ENCODE measurements at places on chromosomes 2 and 18. TPM values are rescaled to one million over a fixed set of nuclear protein-coding genes. Genes with fewer than 3 reads are reported as not detected.

Gene CYTIP
- total RNA-seq: 9.3 TPM

GRCh38 chr2:231348173-231348572 lies 47.3 kb upstream of the B3GNT7 start:
- H3K27me3 ChIP-seq: no peaks in the 10 kb centered on the region
- no peak overlapping the region for H3K4me3 ChIP-seq
- H3K36me3 ChIP-seq: no peaks in the 10 kb centered on the region
- no peaks in the 10 kb centered on the region for H3K4me1 ChIP-seq

- no peak overlapping the region for H3K27ac ChIP-seq
- DNase-seq: no peak
Measured at GRCh38 chr18:13482618-13482945, 243.8 kb downstream of the FAM210A start.

- no peak for DNase-seq
- H3K4me1 ChIP-seq: no peaks in the 10 kb centered on the region
- H3K4me3 ChIP-seq: no peak overlapping the region
- no peaks in the 10 kb centered on the region for H3K36me3 ChIP-seq
Measured at GRCh38 chr2:33617989-33618388, 18.9 kb upstream of the FAM98A start.

DNA sequence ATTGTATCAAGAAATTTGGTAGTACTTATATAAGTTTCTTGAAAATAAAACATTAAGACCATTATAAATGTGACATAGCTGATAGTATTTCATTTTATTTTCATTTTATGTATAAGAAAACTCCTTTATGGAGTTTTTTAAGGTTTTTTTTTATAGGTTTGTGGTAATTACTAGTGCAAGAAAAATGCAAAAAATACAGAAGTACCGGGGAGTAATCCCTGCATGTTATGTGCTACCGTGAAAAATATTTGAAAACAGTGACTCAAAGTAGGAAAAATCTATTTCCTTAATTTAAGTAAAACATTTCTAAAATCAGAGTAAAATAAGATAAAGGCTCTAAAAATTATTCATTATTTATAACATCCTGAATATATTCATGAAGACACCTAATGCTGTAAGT lies 21.6 kb downstream of the ZSWIM2 start:
- H3K4me3 ChIP-seq: no peak overlapping the region
- H3K27ac ChIP-seq: no peak overlapping the region
- H3K27me3 ChIP-seq: no peaks in the 10 kb centered on the region
- no peaks in the 10 kb centered on the region for H3K36me3 ChIP-seq

DNA sequence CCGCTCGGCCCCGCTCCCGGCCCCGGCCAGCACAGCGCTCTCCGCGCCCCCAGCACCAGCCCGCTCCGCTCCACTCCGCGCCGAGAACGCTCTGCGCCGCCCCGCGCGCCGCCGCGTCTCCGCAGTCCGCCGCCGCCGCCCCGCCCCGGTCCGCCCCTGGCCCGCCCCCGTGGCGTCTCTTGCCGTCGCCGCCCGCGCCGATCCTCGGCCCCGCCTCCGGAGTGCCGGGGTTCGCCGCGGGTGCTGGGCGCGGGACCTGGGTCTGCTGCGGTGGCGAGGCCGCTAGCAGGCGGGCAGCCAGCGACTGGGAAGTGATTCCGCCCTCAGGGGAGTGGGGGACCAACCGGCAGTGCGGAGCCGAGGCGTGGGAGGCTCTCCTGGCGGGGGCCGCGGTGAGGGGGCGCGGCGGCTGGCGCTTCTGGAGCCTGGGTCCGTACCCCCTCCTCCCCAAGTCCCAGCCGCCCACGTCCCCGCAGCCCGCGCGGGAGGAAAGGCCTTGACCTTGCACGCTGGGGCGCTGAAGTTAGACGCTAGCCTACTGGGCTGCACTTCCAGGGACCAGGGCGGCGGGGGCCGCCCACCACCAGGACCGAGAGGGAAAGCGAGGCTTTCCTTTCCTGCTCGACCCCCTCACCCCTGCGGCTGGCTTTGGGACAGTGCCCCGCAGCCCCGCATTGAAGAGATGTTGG lies at the start of gene HS6ST1:
HS6ST1 (minus strand) TSS at position 93 of the 689 bp plus-strand sequence. CDS start 305 bp downstream, outside the sequence.
- peaks cover 44% of the 10 kb centered on the region for H3K4me1 ChIP-seq
- no peaks in the 10 kb centered on the region for H3K27me3 ChIP-seq
- H3K27ac ChIP-seq: peak within 1 kb of the TSS; percentile 72
- peak within 1 kb of the TSS; percentile 64 for H3K4me3 ChIP-seq
- H3K36me3 ChIP-seq: no peaks in the 10 kb centered on the region

GRCh38 chr2:3430172-3430571 lies 50.7 kb downstream of the TRAPPC12 start:
- no peaks in the 10 kb centered on the region for H3K27me3 ChIP-seq
- no peak overlapping the region for H3K27ac ChIP-seq
- H3K4me1 ChIP-seq: peaks cover 23% of the 10 kb centered on the region
- DNase-seq: no peak
- H3K4me3 ChIP-seq: no peak overlapping the region

DNA sequence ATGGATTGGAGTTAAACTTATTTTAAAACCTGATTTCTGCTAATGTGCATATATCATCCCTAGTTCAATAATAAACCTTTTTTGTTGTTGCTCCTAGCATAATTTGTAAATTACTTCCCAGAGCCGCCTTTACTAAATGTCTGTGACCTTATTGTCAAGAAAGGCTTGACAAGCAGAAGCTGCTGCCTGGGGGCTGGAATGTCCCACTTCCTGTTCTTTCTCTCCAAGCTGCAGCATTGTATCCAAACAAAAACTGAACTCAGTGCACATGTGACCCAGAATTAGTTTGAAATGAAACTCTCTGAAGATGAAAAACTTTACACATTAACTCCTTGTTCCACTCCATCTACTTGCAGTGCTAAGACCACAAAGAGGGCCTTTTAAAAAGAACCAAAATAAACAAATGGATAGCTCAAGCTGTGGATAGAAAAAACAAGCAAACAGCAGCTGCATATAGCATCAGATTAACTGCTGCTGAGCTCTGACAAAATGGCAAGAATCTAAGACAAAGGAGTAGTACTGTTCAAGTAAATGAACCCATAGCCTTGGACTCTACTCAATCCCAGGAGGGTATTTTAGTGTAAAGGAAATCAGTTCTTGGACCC lies 99.8 kb upstream of the NEUROD1 start:
- H3K4me1 ChIP-seq: peaks cover 65% of the 10 kb centered on the region
- H3K4me3 ChIP-seq: no peak overlapping the region
- no peaks in the 10 kb centered on the region for H3K36me3 ChIP-seq

Gene POTEJ
- not detected for total RNA-seq

GRCh38 chr18:59980188-59980637 lies 80.4 kb downstream of the PMAIP1 start:
- no peaks in the 10 kb centered on the region for H3K4me1 ChIP-seq
- no peak for DNase-seq
- no peaks in the 10 kb centered on the region for H3K36me3 ChIP-seq
- no peak overlapping the region for H3K27ac ChIP-seq
- no peaks in the 10 kb centered on the region for H3K27me3 ChIP-seq

Gene KIF3C
- 22.2 TPM for total RNA-seq

Gene GLI2
- total RNA-seq: 9.8 TPM

Gene ITGAV
- total RNA-seq: 102 TPM

Gene CD8B2
- total RNA-seq: not detected

GRCh38 chr2:123362671-123363440 lies 662.2 kb upstream of the CNTNAP5 start:
- no peaks in the 10 kb centered on the region for H3K36me3 ChIP-seq
- H3K4me1 ChIP-seq: no peaks in the 10 kb centered on the region
- no peak overlapping the region for H3K4me3 ChIP-seq
- H3K27me3 ChIP-seq: no peaks in the 10 kb centered on the region
- no peak for DNase-seq

Gene GKN1
- total RNA-seq: not detected

Gene CHRND
- total RNA-seq: not detected

DNA sequence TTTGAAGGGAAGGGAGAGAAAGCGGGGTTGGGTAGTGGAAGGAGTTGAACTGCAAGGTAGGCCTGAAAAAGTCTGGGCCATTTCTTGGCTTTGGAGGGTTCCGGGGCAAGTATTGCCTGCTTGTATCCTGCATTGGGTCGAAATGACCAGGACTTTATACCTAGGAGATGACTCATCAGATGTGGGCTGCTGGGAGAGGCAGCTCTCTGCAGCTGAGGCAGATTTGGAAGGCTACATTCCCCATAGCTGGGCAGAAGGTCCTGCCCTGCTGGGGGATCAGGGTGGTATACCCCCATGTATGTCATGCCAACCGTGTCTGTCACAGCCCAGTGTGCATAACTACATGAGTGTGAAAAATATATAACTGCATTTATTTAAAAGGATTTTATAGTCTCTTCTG lies 171.8 kb upstream of the SPRED2 start:
- DNase-seq: no peak
- H3K4me1 ChIP-seq: no peaks in the 10 kb centered on the region
- no peaks in the 10 kb centered on the region for H3K27me3 ChIP-seq
- H3K36me3 ChIP-seq: no peaks in the 10 kb centered on the region
- no peak overlapping the region for H3K27ac ChIP-seq
- no peak overlapping the region for H3K4me3 ChIP-seq

DNA sequence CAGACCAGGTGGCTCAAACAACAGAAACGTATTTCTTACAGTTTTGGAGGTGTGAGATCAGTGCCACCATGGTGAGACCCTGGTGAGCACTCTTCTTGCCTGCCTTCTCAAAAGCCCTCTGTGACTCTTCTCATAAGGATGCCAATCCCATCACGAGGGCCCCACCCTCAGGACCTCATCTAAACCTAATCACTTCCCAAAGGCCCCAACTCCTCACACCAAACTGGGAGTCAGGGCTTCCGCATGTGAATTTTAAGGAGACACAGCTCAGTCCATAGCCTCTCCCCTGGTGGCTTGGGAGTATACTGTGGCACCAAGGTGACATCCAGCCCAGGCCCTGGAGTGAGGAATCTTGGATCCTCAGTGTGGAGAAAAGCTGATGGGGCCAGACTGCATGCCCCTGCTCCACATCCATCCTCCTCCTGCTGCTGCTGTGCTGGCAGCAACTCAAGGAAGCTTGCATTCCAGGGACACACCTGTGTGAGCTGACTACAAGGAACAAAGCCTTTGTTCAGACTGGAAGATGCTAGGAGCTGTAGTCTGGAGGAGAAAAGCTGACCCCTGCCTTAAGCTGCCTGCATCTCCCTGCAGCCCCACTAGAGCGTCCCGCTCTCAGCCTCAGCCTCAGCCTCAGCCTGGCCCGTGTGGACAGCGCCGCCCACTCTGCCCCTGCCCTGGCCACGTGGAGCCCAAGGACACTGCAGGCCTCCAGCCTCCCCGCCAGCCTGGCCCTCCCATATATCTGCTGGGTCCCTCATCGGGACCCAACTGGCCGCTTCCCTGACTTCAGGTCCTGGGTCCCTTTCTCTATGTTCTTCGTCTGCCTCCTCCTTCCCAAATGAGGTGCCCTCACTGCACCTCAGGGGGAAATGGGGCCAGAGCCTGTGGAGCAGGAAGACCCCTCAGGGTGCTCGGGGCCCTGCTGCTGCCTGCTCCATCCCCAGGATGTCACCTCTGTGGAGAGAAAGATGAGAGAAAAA lies 87.8 kb upstream of the RAB6C start:
- H3K4me1 ChIP-seq: no peaks in the 10 kb centered on the region
- H3K27ac ChIP-seq: no peak overlapping the region
- no peak for DNase-seq
- no peaks in the 10 kb centered on the region for H3K27me3 ChIP-seq
- no peaks in the 10 kb centered on the region for H3K36me3 ChIP-seq
- H3K4me3 ChIP-seq: no peak overlapping the region

DNA sequence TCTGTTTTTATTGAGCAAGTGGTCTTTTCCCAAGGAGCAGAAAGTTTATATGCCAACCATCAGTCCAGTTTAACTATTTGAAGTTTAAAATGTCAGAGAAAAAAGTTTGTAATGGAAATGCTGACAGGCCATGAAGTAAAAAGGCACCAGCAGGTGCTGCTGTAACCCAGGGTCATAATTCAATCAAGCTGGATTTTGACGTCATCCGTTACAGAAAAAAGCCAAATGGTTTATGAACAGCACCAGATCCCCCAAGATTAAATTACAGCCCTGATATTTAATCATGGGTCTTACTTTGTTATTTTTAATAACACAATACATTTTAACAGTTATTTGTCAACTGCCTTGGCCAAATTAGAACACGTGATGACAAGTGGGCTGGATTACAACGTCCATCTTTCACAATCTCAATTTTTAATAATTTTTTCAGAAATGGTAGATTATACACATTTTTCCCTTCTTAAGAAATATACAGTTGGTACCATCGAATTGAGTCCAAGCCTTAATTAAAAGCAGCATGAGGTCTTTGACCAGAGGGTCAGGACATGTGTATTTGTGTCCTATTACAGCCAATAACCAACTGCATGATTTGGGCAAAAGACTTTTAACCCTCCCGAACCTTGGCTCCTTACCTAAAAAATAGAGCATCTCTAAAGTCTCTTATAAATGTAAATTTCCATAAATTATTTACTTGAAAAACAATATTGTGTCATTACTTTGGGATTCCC lies 10.0 kb downstream of the TCF4 start:
- H3K27me3 ChIP-seq: no peaks in the 10 kb centered on the region
- no peak overlapping the region for H3K4me3 ChIP-seq
- no peak overlapping the region for H3K27ac ChIP-seq
- no peak for DNase-seq

DNA sequence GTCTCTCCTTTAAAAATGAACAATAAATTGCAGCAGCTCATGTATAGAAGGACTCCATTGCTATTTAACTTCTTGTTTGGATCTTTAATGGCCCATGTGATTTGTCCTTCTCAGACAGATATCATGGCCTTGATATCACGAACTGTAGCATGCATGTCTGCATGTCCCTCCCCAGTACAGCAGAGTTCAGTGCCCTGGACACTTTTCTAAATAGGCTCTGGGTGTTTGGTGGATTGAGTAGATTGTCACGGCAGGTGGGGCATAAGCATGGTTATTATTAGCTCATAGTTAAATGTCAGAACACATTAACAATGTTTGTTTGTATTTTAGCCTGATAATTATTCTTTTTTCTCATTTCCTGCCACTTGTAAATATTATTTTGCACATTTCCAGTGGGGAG lies 118.3 kb downstream of the LRRTM1 start:
- H3K27me3 ChIP-seq: no peaks in the 10 kb centered on the region
- H3K36me3 ChIP-seq: no peaks in the 10 kb centered on the region
- H3K4me3 ChIP-seq: no peak overlapping the region
- DNase-seq: no peak
- no peak overlapping the region for H3K27ac ChIP-seq

Gene IL37
- not detected for total RNA-seq

DNA sequence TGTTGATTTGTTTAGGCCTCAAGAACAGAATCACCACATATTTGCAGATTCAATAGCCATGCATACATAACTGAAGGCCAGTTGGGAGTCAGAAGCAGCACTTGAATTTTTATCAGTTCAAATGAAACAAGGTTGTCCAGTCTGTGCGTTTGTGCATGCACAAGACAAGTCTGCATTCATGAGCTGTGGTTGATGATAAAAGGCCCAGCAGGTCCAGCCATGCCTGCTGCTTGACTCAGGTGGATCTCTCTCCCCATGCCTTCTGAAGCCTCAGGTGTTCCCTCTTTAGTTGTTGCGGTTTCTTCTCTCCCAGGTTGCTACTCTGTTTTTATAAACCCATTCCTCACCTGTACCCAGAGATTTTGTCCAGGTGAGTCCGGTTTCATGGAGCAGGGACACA lies 124.5 kb downstream of the CCDC102B start:
- H3K4me1 ChIP-seq: no peaks in the 10 kb centered on the region
- no peak for DNase-seq
- H3K27me3 ChIP-seq: no peaks in the 10 kb centered on the region

- no peaks in the 10 kb centered on the region for H3K36me3 ChIP-seq
- DNase-seq: no peak
- peaks cover 22% of the 10 kb centered on the region for H3K4me1 ChIP-seq
- H3K27me3 ChIP-seq: no peaks in the 10 kb centered on the region
- H3K27ac ChIP-seq: peak overlapping the region; percentile 54
Measured at GRCh38 chr2:128279786-128280157, 38.9 kb downstream of the HS6ST1 start.

GRCh38 chr2:54979321-54980044 lies 70.8 kb downstream of the RTN4 start:
- no peak overlapping the region for H3K27ac ChIP-seq
- no peaks in the 10 kb centered on the region for H3K36me3 ChIP-seq
- DNase-seq: no peak
- no peak overlapping the region for H3K4me3 ChIP-seq
- peaks cover 72% of the 10 kb centered on the region for H3K4me1 ChIP-seq

Gene SIX2
- total RNA-seq: 4.9 TPM
